SJSA1 (cell line): ENCODE measurements at places on chromosomes 2 and 18.

- no peak for DNase-seq
These were observed 22.6 kb downstream of the RAD51AP2 start for GRCh38 chr2:17495590-17495989.

DNA sequence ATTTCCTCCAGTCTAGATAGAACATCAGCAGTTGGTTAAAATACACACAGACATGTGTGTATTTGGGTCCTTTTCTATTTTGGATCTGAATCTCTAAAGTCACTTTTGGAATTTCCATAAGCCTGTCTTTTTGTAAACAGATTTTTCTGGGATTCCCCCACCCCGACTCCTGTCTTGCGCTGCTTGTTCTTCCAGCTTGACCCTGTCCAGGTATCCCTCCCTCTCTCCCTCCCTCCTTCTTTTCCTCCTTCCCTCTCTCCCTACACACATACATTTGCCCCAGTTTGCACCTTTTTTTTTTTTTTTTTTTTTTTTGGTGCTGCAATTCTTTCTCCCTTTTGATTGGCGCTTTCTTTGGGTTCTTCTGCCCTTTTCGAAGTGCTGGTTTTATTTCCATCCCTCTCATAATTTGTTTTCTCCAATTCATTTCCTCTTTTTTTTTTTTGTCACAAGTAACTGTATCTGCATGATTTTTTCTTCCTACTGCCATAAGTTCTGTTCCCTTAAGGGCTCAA is 114.8 kb upstream of the SERTAD2 start:
- no peak for DNase-seq

DNA sequence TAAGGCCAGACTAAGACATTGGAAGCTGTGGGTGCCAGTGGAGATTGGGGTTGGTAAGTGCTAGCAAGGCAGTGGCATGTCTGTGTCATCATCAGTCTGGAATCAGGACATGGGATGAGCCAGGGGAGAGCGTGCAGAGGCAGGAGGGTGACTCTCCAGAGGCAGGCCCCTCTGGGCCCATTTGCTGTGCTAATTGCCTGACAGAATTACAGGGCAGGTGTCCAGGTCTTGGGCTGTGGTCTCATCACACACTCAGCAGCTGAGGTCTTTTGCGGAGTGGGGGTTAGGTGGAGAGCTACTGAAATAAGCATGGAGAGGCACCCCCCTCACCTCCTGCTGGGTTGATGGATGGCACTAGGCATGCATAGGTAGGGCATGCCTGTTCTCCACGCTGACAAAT is 57.4 kb downstream of the CELF4 start:
- DNase-seq: no peak

DNA sequence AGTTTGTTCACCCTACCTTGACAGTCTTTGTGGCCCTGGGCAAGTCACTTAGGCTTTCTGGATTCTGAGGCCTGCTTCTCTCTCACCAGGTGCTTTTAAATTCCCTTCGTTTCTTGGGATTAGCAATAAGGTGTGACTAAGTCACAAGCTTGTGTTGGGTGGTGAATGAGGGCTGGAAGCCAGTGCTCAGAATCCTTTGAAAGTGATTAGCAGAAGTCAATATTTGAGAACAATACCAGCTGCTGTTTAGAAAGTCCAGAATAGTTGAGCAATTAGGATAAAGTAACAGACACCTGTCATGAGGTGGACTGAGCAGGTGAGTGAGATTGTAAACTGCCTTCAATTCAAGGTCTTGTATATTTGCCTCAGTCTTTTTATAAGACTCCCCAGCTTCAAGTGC is 19.3 kb upstream of the MGAT5 start:
- DNase-seq: no peak

GRCh38 chr2:124258140-124258880 is 233.2 kb downstream of the CNTNAP5 start:
- no peak for DNase-seq

DNA sequence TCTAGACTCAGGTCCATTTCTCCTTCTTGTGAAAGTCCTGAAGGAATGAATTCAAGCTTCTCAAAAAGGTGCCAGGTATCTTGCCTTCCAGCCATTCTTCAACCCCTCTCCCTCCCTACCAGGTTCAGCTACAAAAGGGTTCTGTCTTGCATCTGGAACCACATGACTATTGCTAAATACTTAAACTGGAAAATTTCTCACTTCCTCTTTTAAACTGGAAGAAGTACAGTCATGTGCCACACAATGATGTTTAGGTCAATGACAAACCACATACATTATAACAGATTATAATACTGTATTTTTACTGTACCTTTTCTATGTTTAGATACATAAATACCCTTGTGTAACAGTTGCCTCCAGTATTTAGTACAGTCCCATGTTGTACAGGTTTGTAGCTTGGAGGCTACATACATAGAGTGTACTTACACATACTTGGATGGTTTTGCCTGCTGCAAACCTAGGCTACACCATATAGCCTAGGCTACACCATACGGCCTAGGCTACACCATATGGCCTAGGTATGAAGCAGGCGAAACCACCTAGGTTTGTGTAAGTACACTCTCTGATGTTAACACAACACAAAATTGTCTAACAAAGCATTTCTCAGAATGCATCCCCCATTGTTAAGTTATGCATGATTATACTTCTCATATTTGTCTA is 142.0 kb upstream of the DNMT3A start:
- no peak for DNase-seq

- no peak for DNase-seq
These were observed 3.2 kb downstream of the RPL37A start for GRCh38 chr2:216501854-216502253.
